ENCODE measurements at places on chromosomes 5 and 9. TPM values are rescaled to one million over a fixed set of nuclear protein-coding genes. Genes with fewer than 3 reads are reported as not detected.

FAM169A gene
- polyA plus RNA-seq, result 0.25 TPM

ANKRD31 gene
- 0.03 TPM for polyA plus RNA-seq

TOR2A gene
- polyA plus RNA-seq, result 4.5 TPM

NTNG2 gene
- polyA plus RNA-seq, result 0.25 TPM

GRCh38 chr5:127936439-127936972 lies 147.1 kb upstream of the SLC12A2 start:
- H3K36me3 ChIP-seq, result no peaks in the 10 kb centered on the region
- H3K4me3 ChIP-seq, result no peak overlapping the region
- no peak for DNase-seq
- no peaks in the 10 kb centered on the region for H3K27me3 ChIP-seq
- no peak overlapping the region for H3K27ac ChIP-seq

DNA sequence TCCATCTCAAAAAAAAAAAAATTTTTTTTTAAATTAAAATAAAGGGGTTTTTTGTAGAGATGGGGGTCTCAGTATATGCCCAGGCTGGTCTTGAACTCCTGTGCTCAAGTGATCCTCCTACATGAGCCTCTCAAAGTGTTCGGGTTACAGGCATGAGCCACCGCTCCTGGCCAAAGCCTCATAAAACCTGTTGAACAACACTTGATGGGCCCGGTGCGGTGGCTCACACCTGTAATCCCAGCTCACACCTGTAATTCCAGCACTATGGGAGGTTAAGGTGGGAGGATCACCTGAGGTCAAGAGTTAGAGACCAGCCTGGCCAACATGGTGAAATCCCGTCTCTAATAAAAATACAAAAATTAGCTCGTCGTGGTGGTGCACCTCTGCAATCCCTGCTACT lies 7.7 kb upstream of the NPM1 start:
- no peaks in the 10 kb centered on the region for H3K4me1 ChIP-seq
- no peaks in the 10 kb centered on the region for H3K36me3 ChIP-seq
- DNase-seq, result peak; percentile 72
- no peak overlapping the region for H3K27ac ChIP-seq
- H3K27me3 ChIP-seq, result no peaks in the 10 kb centered on the region
- H3K4me3 ChIP-seq, result no peak overlapping the region

DNA sequence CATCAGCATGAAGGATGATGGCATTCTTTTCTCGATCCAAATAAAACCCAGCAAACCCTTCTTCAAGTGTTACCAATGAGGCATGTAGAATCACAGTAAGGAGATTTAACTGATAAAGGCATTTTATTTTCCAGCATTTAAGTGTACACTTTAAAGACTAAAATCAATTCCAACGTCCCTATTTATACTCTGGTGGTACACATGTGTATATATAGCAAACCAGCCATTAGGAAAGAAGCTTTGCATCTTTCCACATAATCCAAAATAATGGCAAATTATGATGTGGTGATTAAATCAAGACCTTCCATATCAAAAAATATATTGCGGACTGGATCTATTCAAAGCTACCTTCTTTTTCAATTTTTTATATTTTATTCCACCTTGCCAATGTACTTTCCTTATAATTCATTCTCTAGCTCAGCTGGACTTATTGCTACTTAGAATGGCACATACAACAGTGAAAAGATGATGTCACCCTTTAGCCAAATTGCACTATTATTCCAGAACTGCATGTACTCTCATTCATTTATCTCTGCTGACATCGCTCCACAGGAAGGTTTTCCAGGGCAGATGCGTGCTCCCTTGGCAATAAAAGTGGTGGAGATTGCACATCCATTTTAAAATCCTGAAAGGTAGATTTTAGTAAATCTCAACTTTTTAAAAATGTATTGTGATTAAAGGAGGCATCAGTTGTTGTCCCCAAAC lies 63.3 kb upstream of the SLC30A5 start:
- H3K36me3 ChIP-seq, result no peaks in the 10 kb centered on the region
- H3K4me3 ChIP-seq, result no peak overlapping the region
- H3K4me1 ChIP-seq, result no peaks in the 10 kb centered on the region
- no peak for DNase-seq
- H3K27ac ChIP-seq, result no peak overlapping the region
- no peaks in the 10 kb centered on the region for H3K27me3 ChIP-seq

DNA sequence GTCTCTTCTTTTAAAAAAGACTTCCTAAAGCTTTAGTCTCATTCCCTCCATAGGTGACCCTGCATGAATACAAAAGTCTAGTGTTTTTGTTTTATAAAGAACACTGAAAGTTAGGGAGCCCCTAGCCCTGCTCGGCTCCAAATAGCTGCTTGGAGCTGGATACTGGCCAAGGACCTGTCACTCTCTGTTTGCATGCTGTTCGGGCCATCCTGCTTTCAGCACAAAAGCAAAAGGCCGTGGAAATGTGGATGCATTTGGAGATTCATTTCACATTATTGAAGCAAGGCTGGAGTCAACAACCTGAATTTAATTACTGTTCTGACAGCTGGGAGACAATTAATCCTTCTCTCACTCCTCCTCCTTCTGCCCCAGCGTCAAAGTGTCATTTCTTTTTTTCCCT lies 151.7 kb upstream of the NMUR2 start:
- no peak overlapping the region for H3K27ac ChIP-seq
- no peaks in the 10 kb centered on the region for H3K36me3 ChIP-seq
- H3K4me1 ChIP-seq, result no peaks in the 10 kb centered on the region
- H3K4me3 ChIP-seq, result no peak overlapping the region

DNA sequence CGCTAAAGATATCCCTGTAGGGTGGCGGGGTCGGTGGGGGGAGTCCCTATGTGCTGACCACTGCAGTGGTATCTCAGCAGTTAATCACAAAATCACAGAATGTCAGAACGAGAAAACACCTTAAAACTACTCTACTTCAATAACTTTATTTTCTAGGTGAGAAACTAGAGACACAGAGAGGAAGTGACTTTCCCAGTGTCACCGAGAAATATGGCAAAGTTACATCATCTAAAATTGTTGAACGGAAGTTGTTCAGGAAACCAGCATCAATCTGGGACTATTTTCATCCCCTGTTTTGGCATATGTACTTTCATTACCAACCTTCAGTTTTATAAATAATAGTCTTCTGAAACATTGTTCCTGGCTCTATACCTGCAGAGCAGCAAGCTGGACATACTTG lies 384.0 kb downstream of the SPOCK1 start:
- no peak overlapping the region for H3K4me3 ChIP-seq
- no peaks in the 10 kb centered on the region for H3K27me3 ChIP-seq
- H3K36me3 ChIP-seq, result no peaks in the 10 kb centered on the region
- no peaks in the 10 kb centered on the region for H3K4me1 ChIP-seq
- DNase-seq, result no peak
- H3K27ac ChIP-seq, result no peak overlapping the region

GRCh38 chr9:105157171-105157583 lies 87.3 kb upstream of the SLC44A1 start:
- H3K27me3 ChIP-seq, result no peaks in the 10 kb centered on the region
- H3K36me3 ChIP-seq, result no peaks in the 10 kb centered on the region
- H3K4me3 ChIP-seq, result no peak overlapping the region
- no peaks in the 10 kb centered on the region for H3K4me1 ChIP-seq

DNA sequence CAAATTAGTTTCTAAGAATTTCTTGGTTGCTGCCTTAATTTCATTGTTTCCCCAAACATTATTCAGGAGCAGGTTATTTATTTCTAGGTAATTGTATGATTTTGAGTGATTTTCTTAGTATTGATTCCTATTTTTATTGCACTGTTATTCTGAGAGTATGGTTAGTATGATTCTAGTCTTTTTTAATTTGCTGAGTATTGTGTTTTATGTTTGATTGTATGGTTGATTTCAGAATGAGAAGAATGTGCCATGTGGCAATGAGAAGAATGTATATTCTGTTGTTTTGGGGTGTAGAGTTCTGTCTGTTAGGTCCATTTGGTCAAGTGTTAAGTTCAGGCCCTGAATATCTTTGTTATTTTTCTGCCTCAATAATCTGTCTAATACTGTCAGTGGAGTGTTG lies 27.1 kb downstream of the LOX start:
- no peaks in the 10 kb centered on the region for H3K4me1 ChIP-seq
- H3K27me3 ChIP-seq, result no peaks in the 10 kb centered on the region
- peaks cover 2% of the 10 kb centered on the region for H3K36me3 ChIP-seq
- no peak overlapping the region for H3K27ac ChIP-seq

DNA sequence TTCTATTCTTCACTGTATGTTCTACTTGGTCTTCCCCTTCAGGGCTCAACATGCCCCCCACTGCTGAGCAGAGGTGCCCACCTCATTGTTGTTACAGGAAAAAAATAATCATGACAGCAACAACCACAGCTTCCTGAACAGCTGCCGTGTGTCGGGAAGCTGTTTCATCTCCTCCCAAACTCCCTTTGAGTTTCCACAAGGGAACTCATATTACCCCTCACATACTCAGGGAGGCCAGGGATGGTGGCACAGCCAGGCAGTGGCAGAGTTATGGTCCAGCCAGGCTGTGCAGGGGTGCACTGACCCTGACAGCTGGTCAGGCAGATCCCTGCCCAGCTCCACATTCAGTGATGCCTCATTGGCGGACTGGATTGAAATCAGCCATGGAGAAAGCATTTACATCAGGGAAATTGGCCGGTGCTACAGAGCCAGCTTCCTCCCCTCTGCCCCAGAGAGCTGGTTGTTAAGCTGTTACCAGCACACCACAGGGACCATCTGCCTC lies 37.3 kb downstream of the SARDH start:
- H3K27ac ChIP-seq, result no peak overlapping the region
- DNase-seq, result peak; percentile 35
- H3K4me3 ChIP-seq, result no peak overlapping the region
- no peaks in the 10 kb centered on the region for H3K36me3 ChIP-seq

GRCh38 chr9:111961575-111961974 lies 65.0 kb downstream of the UGCG start:
- no peaks in the 10 kb centered on the region for H3K4me1 ChIP-seq
- no peak overlapping the region for H3K27ac ChIP-seq
- no peak for DNase-seq
- H3K4me3 ChIP-seq, result no peak overlapping the region
- H3K27me3 ChIP-seq, result no peaks in the 10 kb centered on the region

DNA sequence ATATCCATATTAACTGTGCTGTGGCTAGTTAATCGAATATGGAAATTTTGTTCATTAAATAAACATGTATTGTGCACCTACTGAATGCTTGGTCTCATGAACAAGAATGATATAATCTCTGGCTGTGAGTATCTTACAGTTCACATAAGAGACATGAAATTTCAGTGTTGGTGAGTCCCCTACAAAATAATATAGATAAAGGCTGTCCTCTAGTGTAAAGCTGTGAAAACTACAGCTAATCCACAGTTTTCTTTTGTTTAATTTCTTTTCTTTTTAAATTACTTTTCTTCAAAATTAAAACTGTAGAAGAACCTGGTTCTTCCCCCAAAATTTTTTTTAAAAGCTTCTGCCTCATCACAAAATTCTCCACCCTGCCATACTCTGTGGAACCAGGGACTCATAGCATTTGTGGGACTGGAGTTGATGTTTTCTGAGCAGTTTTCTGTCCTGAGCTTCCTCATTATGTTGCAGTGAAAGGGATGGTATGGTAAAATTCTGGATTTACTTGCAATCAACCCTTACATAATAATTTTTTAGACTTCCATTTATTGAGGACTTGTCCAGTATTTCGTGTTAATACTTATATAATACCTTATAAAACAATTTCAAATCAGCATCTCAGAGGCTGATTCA lies 135.0 kb downstream of the STK32A start:
- H3K27ac ChIP-seq, result no peak overlapping the region
- H3K4me3 ChIP-seq, result peak overlapping the region; percentile 48
- H3K4me1 ChIP-seq, result no peaks in the 10 kb centered on the region
- H3K36me3 ChIP-seq, result no peaks in the 10 kb centered on the region
- DNase-seq, result no peak

GRCh38 chr5:15787681-15788080 lies 287.7 kb downstream of the FBXL7 start:
- no peak overlapping the region for H3K4me3 ChIP-seq
- no peaks in the 10 kb centered on the region for H3K4me1 ChIP-seq
- H3K36me3 ChIP-seq, result no peaks in the 10 kb centered on the region
- no peak overlapping the region for H3K27ac ChIP-seq
- no peak for DNase-seq
- H3K27me3 ChIP-seq, result no peaks in the 10 kb centered on the region

Data from aorta (tissue), 5 donors.